ENCODE measurements at places on chromosomes 12 and 14. TPM values are rescaled to one million over a fixed set of nuclear protein-coding genes. Genes with fewer than 3 reads are reported as not detected.

DNA sequence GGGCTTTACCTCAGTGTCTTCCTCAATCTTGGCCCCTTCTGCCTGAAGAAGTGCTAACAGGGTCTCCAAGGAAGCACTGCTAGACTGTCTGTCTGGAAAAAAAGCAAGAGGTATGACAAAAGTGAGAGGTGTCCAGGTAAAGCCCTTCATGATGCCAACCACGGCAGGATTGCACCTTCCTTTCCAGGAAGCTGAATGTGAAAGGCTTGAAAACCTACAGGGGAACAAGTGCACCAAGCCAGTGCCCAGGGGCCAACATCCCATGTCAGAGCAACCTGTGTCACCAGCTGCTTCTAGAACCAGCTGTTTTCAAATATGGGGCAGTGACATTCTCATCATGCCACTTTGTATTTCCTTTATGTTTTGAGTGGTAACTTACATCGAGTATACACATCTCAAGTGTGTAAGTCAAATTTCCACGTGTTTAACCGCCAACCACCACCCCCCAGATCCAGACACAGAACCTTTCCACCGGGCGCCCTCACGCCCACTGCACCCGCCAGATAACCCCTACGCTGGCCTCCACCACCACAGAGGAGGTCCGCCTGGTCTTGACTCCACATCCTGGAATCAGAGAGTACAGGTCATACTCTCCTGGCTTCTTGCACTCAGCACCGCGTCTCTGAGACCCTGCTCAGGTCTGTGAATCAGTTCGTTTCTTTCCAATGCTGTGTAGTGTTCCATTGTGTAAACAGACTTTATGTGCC, 27.3 kb downstream of the VPS37B start:
- DNase-seq = no peak

Gene LBHD2
- not detected for polyA plus RNA-seq

DNA sequence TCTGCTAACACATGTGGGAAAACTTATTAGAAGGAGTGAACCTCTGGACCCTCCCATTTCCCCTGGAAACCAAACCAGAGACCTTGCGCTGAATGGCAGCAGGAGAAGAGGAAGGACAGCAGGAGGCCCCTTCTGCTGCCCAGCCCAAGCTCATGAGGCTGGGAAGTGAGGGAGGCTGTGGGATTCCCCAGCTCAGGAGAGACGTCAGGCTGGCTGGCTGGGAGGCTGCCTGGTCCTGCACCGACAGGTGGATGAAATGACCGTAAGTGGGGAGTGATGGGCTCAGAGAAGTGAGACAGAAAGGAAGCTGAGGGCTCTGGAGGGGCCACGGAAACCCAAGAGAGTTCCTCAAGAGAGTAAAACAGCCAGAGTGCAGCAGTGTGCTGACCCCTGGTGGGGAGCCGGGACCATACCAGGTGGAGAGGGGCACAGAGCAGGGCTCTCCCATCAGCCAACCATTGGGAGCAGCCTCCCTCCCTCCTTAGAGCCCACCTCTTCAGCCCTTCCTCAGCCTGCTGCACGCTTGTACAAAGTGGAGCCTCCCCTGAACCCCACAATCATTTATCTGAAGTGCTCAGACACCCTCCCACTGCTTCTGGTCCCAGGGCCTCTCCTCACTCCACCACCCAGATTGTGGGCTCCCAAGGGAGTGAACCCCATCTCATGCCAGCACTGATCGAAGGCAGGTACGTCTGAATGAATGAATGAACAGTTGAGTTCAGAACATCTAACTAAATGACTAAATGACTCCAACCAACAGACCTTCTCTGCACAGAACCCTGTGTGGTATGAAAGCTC, 14.0 kb downstream of the TAMALIN start:
- DNase-seq = peak; percentile 74

- DNase-seq = no peak
Measured at GRCh38 chr14:69358966-69359365, 39.1 kb downstream of the ERH start.

DNA sequence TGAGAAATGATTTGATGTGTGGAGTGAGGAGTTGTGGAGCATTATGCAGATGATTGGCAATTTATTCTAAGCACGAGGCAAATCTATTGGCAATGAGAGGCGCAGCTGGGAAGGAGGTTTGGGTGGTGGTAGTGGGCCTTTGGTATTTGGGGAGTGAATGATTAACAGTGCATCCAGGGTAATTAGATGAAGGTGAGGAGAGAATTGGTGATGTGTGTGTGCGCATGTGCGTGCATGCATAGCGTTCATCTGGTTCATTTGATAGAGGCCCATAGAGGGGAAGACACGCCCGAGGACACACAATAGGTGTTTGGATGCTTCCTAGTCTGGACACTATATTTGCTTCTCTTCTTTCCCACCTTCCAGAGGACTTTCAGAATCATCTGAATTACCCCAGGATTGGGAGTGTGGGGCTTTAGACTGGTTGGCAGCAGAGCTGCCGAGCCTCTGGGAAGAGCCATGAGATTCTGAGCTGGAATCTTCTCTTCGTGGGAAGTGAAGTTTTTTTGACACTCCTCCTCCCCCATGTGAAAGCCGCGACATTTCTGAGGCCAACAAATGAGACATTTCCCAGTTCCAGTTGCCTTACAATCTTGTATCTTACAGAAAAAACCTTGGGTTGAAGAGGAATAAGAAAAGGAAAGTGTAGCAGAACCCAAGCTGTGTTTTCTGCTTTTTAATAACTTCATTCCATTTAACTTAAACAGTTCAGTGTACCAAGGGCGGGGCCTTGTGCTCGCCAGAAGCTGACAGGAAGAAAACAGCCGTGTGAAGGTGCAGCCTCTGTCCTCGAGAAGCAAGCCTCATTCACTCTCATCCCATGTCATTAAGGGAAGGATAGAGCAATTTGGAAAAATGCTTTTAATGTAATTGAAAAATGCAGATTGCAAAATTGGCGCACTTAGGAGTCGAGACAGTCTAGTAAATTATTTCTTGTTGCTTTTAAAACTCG, 65.2 kb downstream of the SLC25A47 start:
- no peak for DNase-seq

- DNase-seq = no peak
Measured at GRCh38 chr12:45244561-45245343, 28.9 kb downstream of the ANO6 start.

GRCh38 chr12:79920421-79921238, 14.3 kb downstream of the PPP1R12A start:
- DNase-seq = no peak

DNA sequence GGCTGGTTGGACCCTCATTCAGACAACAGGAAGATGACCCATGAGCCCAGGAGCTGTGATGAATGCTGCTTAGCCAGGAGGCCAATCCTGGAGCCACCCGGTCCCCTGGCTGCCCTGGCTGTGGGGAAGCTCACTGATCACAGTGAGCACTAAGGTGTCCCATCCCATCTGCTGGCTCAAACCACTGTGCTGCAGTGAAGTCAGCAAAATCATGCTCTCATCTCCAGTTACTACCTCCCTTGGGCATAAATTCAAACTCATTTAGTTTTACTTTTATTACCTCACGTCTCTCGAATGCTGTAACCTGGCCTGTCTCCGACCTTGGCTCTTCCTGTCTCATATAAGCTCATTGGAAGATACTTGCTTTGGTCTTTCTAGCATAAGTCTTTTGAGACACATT, 112.4 kb downstream of the APAF1 start:
- no peak for DNase-seq

GRCh38 chr12:121224591-121224990, 14.7 kb downstream of the P2RX4 start:
- no peak for DNase-seq

GRCh38 chr14:52018252-52018651, 28.9 kb downstream of the RTRAF start:
- peak; percentile 37 for DNase-seq

DNA sequence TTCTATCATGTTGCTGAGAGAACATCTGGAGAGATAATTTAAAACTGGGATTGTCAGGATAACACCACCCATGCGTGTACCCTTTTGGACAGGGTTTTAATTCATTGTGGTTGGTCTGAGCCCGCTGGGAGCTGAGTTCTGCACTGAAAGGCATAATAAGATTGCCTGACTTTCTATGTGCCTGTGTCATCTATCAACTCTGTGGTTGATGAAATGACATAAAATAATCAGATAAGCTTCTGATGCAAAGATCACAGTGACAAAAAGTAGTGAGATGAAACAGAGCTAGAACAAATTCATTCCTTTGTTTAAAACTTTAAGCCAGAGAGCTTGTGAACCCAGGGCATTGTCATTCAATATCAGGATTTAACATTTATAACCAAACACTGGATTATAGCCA, 98.7 kb downstream of the BBS10 start:
- DNase-seq = no peak

- no peak for DNase-seq
Measured at GRCh38 chr12:1022032-1022970, 31.3 kb downstream of the ERC1 start.

DNA sequence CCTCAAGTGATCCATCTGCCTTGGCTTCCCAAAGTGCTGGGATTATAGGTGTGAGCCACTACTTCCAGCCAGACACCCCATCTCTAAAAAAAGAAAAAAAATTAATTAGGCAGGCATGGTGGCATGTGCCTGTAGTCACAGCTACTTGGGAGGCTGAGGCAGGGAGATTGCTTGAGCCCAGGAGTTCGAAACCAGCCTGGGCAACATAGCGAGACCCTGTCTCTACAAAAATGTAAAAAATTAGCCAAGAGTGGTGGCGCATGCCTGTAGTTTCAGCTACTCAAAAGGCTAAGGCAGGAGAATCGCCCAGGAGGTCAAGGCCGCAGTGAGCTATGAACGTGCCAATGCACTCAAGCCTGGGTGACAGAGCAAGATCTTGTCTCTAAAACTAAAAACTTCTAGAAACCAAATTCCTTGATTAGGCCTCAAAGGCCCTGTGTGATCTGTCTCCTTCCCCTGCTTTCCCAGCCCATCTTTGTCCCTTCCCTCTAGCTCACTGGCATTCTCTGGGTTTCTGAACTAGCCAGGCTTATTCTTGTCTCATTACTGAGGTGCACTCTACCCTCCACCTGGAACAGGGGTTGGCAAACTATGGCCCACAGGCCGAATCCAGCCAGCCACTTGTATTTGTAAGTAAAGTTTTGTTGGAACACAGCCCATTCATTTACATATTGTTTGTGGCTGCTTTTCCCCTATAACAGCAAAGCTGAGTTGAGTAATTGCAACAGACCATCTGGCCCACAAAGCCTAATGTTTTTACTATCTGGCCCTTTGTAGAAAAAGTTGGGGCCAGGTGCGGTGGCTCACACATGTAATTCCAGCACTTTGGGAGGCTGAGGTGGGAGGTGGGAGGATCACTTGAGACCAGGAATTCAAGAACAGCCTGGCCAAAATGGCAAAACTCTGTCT, 17.2 kb upstream of the TPCN1 start:
- DNase-seq = peak; percentile 48

- DNase-seq = no peak
Measured at GRCh38 chr14:100577321-100577985, 9.8 kb downstream of the BEGAIN start.

Gene SLC6A13
- 0.34 TPM for polyA plus RNA-seq

GRCh38 chr12:80617733-80618132, 89.7 kb upstream of the MYF6 start:
- DNase-seq = no peak

Gene BCDIN3D
- 8.9 TPM for polyA plus RNA-seq

GRCh38 chr12:111171345-111171744, 197.6 kb downstream of the PHETA1 start:
- no peak for DNase-seq

Gene RAB2B
- polyA plus RNA-seq = 17.8 TPM

DNA sequence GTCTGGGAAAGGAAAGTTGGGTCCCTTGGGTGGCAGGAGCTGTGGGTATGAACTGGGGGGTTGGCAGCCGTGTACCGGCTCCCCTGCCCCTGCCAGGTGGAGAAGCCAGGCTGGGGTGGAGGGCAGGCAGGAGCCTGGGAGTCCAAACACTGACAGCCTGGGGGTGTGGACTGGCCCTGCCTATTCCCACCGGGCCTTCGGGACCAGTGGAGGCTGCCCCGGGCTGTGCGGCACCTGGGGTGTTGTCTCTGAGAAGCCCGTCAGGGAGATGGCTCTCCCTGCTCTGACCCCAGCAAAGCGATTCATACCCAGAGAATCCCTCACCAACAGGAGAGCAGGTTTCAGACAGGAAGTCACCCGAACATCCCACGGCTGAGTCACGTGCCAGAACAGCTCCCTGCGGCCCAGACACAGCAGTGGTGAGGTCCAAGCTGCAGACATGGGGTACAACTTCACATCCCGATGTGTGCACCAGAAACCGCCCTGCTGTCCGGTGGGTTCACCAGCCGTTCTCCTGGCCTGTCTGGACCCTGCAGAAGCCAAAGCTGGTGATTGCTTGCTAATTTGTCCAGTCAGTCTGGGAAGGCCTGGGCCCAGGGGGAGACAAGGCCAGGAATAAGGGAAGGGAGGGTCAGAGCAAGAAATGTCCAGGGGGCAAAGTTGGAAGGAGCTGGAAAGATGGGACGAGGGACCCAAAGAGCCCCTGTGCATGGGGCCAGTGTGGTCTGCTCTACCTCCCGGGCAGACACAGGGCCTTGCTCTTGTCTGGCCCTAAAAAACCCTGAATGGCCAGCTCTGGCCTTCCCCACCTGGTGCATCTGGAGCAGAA, 2.1 kb upstream of the GPR132 start:
- no peak for DNase-seq

DNA sequence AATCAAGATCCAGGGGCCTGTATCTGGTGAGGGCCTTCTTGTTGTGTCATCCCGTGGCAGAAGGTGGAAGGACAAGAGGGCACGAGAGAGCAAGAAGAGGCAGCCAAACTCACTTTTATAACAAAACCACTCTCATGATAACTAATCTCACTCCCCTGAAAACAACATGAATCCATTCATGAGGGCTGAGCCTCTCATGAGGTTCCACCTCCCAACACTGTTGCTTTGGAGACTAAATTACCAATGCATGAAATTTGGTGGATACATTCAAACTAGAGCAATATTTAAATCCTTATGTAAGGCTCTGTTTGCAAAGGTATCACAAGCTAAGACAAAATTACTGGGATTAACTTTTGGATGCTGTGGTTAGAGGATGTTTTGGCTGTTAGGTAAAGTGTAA, 470.1 kb upstream of the NOVA1 start:
- DNase-seq = no peak

DNA sequence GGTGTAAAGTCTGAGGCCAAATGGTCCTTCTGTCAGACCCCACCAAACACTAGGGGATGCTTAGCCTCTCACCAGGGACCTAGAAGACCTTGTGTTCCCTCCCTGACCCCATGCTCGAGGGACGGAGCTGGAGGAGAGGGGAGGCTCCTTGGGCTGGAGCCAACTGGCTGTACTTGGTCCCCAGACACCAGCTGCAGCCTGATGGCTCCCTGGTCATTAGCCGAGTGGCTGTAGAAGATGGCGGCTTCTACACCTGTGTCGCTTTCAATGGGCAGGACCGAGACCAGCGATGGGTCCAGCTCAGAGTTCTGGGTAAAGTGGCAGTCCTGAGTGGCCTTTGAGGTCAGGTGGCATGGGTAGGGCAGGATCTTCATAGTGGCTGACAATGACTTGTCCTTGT, 29.0 kb downstream of the PAPLN start:
- DNase-seq = no peak

Gene MYO1A
- 1.5 TPM for polyA plus RNA-seq

Data from cardiac muscle cell (in vitro differentiated cells and primary cell).